ENCODE measurements at places on chromosomes 2 and 18. TPM values are rescaled to one million over a fixed set of nuclear protein-coding genes. Genes with fewer than 3 reads are reported as not detected.

Gene STPG4
- polyA plus RNA-seq = 19.4 TPM

GRCh38 chr2:42010743-42011298 is 37.0 kb upstream of the PKDCC start:
- H3K27ac ChIP-seq = no peak overlapping the region
- H3K4me3 ChIP-seq = no peak overlapping the region
- H3K4me1 ChIP-seq = peaks cover 6% of the 10 kb centered on the region
- no peaks in the 10 kb centered on the region for H3K36me3 ChIP-seq

DNA sequence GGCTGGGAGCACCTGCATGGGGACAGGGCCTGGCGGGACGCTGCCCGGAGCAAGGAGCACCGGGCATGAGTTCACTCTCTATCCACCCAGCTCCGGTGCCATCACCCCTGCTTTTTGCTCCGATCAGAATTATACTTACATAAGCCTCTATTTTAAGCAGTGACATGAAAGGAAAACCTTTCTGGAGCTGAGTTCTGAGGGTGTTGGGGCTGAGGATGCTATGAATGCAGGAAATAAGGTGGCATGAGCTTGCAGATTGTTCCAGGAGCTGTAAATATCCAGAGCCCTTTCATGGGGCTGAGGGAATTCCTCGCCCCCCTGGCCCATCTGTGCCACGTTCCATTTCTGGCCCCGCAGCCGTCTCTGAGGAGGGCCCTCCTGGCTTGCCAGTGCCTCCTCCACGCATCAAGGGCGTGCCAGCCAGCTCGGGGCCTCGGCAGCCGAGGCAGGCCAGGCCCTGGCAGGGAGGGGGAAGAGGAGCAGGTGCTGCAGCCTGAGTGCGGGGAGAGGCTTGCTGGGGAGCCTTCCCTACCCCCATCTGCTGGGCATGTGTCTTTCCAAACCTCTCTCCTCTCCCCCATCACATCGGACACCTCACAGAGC is 91.7 kb upstream of the MCFD2 start:
- peak overlapping the region; percentile 64 for H3K27ac ChIP-seq
- DNase-seq = no peak

DNA sequence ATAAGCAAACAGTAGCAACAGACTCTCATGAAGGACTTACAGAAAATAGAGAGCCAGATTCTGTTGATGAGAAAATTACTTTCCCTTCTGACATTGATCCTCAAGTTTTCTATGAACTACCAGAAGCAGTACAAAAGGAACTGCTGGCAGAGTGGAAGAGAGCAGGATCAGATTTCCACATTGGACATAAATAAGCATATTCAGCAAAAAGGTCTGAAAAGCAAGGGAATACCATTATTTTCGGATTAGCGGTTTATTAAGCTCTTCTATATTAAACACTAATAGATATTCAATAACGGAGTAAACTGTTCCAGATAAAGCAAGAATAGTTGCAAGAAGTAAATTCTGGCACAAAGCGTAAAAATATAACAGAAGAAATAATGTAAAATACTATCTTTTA is 25.0 kb downstream of the POLI start:
- H3K27ac ChIP-seq = no peak overlapping the region
- H3K4me1 ChIP-seq = no peaks in the 10 kb centered on the region
- H3K27me3 ChIP-seq = no peaks in the 10 kb centered on the region
- no peak for DNase-seq
- no peak overlapping the region for H3K4me3 ChIP-seq

GRCh38 chr2:127718271-127718670 is 17.0 kb downstream of the SFT2D3 start:
- DNase-seq = no peak
- no peak overlapping the region for H3K4me3 ChIP-seq
- H3K36me3 ChIP-seq = no peaks in the 10 kb centered on the region
- H3K27me3 ChIP-seq = no peaks in the 10 kb centered on the region
- H3K4me1 ChIP-seq = no peaks in the 10 kb centered on the region
- H3K27ac ChIP-seq = no peak overlapping the region

- H3K4me3 ChIP-seq = no peak overlapping the region
- no peak for DNase-seq
- H3K27ac ChIP-seq = no peak overlapping the region
- no peaks in the 10 kb centered on the region for H3K27me3 ChIP-seq
Observed at GRCh38 chr18:9704233-9705118, 3.6 kb upstream of the RAB31 start.

All from testis (tissue), 5 donors.